ENCODE measurements at places on chromosomes 5 and 9.

DNA sequence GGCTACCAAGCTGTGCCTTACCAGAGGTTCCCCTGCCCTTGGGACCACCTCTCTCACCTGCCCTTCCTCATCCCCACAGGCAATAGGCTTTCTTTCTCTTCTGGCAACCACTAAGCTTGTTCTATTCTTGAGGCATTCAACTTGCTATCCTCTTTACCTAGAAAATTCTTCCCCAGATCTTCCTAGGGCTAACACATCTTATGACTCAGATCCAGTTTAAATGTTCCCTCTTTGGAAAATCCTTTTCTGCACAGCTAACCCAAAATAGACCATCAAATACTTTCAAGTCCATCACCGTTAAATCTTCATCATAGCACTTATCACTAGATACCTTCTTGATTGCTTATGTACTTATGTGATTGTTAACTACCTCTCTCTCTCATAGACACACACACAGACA is 93.7 kb downstream of the ENC1 start:
- no peak for DNase-seq

GRCh38 chr9:129702589-129703520 is 37.4 kb downstream of the PRRX2 start:
- DNase-seq = no peak

DNA sequence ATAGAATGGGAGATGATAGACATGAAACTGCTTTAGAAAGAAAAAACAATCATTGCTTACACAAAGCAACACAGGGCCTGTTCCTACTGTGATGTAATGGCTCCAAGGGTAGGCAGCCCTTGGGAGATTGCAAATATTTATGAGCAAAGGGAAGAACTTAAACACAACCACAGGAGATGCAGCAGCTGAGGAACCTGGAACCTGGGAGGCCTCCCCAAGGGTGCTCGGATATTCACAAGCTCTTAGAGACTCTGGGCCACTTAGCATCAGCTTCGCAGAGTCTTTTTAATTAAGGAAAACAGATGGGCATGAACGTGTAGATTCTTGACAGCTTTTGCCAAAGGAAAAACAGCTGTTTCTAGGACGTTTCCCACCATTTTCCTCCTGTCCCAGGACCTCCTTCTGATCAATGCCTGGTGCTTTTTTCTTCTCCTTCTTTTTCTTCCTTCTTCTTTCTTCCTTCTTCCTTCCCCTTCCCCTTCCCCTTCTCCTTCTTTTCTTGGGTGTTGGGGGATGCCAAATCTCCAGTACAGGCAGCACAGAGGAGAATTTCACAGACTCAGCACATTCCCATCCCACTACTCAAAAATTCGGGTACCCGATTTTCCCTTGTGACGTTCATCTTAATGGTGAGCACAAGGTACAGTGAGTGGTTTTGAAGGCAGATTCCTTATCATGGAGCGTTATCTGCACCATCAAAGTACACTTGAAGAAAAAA is 28.1 kb upstream of the TCF7 start:
- DNase-seq = no peak

DNA sequence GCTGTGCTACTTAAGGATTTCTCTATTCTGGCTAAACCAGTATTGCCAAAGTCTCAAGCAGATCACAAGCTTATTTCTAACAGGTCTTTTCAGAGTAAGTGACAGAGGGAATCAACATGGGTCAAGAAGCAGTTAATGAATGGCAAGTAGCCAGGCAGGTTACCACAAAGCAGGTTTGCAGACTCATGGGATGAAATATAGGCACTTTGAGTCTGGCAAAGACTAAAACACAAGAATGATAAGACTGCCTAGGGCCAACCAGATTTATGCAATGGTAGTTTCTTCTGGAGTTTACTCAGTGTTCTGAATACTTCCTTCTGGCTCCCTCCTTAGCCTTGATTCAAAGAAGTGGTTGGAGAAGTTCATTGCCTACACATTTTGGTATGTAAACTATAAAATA is 3.6 kb downstream of the HMGCS1 start:
- DNase-seq = no peak

GRCh38 chr9:35186524-35186923 is 24.7 kb downstream of the UNC13B start:
- no peak for DNase-seq

GRCh38 chr5:113224605-113225065 is 210.2 kb downstream of the TSSK1B start:
- DNase-seq = no peak

DNA sequence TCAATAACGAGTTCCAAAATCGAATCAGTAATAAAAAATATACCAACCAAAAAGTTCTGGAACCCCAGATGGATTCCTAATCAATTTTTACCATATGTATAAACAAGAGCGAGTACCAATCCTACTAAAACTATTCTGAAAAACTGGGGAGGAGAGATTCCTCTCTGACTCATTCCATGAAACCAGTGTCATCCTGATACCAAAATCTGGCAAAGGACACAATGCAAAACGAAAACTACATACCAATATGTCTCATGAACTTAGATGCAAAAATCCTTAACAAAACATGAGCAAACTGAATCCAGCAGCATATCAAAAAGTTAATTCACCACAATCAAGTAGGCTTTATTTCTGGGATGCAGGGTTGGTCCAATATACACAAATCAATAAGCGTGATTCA is 30.5 kb upstream of the MACIR start:
- no peak for DNase-seq

- DNase-seq = no peak
Measured at GRCh38 chr5:27472871-27473270, 434.5 kb upstream of the CDH9 start.

GRCh38 chr5:9851458-9851857 is 221.3 kb upstream of the TAS2R1 start:
- DNase-seq = no peak

- DNase-seq = no peak
Measured at GRCh38 chr9:21974722-21975409, 19.3 kb downstream of the CDKN2A start.

DNA sequence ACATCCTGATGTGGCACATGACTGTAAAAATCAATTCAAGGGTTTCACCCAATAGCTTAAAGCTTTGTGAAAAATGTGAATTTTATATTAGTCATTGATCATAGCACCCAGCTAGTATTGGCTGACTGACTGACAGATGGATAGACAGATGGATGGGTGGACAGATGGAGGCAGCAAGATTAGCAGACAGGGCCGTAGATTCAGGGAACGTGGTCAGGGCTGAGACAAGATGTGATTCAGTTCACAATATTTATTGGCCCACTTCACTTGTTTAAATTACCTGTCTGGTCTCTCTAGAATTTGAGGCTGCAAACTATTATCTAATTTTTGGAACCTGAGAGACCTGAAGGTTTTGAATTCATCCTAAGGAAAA is 12.0 kb upstream of the PCSK5 start:
- no peak for DNase-seq

All from OCI-LY7 (cell line).